Mesothelial cell of epicardium (in vitro differentiated cells): ENCODE measurements at places on chromosomes 5 and 9.

DNA sequence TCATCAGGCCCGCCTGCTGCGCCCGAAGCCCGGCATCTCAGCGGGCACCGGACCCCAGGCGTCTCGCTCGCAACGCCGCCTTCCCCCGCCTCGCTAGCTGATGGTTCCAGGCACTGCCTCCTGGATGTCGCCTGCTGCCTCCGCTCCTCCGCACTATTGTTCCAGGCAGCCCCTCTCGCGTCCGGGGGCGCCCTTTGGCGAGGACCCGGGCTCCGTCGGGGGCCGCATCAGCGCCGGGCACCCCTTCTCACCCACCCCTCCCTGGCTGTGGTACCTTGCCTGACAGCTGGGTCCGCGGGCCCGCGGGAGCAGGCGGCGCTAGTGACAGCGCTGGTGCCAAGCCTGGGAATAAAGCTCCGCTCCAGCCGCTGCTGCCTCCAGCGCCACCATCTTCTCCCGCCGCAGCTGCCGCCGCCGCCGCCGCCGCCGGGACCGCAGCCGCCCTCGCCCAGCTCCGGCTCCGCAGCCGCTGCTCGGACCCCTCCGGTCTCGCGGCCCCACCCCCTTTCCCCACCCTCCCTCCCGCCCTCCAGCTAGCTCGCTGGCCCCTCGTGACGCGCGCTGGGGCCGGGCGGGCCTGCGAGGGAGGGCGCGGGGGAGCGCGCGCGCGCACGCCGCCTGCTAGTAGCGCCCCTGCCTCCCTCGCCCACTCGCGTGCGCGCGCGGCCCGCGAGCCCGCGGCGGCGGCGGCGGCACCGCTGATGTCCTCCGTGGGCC, at the start of gene APBA1:
APBA1 (minus strand) TSS at position 493 of the 717 bp plus-strand sequence.
- DNase-seq = peak; percentile 64
- H3K27me3 ChIP-seq = no peaks in the 10 kb centered on the region

DNA sequence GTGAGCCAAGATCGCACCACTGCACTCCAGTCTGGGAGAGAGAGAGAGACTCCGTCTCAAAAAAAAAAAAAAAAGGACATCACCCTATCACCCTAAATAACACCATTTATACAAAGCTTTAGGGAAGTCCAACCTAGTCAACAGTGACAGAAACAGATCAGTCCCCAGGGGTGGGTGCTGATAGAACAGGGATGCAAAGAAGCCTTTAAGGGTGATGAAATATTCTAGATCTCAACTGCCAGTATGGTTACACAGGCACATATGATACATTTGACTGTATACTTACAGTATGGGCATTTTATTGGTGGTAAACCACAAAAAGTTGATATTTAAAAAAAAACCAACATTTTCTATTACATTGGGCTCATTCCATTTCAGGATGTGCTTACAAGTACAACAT, 4.8 kb downstream of the RETREG1 start:
- no peak for DNase-seq
- H3K4me3 ChIP-seq = no peak overlapping the region
- no peak overlapping the region for H3K27ac ChIP-seq
- H3K27me3 ChIP-seq = peaks cover 16% of the 10 kb centered on the region
- no peaks in the 10 kb centered on the region for H3K36me3 ChIP-seq

DNA sequence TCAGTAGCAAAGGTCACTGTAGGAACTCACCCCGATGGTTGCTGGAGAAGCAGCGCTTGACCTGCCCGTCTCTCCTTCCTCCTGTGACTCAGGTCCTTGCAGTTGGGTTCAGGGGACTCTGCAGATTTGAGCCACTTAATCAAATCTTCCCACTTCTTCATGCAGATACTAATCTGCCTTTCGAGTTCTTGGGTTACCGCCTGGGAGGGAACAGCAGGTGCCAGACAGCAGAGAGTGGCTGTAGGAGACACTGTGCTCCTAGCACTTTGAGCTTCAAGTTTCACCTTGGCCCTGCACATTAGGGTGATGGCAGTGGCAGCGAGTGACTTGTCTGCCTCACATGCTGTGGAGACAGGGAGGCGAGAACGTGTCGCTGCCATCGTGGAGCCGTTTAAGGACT, 478.3 kb downstream of the PSAT1 start:
- no peaks in the 10 kb centered on the region for H3K27me3 ChIP-seq
- H3K4me1 ChIP-seq = peaks cover 14% of the 10 kb centered on the region
- no peak for DNase-seq

DNA sequence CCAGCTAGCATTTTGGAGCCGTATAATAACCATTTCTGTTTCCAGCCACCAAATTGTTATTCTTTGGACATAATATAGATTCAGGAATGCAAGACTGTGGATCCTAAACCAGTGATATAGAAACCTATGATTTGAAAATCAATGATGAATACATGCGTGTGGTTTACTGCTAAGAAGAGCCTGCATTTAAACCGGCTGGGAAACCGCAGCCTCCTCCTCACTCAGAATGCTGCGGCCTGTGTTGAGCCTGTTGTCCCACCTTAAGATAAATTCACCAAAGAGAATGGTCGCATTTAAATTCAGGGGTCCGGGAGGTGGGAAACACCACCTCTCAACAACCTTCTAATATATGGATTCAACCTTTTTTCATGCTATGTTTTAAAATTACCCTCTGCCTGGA, 148.0 kb downstream of the MEF2C start:
- no peaks in the 10 kb centered on the region for H3K36me3 ChIP-seq
- H3K27ac ChIP-seq = no peak overlapping the region
- H3K4me1 ChIP-seq = peaks cover 11% of the 10 kb centered on the region

GRCh38 chr5:82591021-82591515, 312.9 kb upstream of the RPS23 start:
- peaks cover 9% of the 10 kb centered on the region for H3K36me3 ChIP-seq
- no peaks in the 10 kb centered on the region for H3K27me3 ChIP-seq
- H3K4me1 ChIP-seq = peaks cover 6% of the 10 kb centered on the region
- H3K27ac ChIP-seq = no peak overlapping the region

GRCh38 chr9:135083831-135084230, 3.6 kb upstream of the OLFM1 start:
- H3K36me3 ChIP-seq = no peaks in the 10 kb centered on the region
- peaks cover 6% of the 10 kb centered on the region for H3K4me1 ChIP-seq
- peaks cover 88% of the 10 kb centered on the region for H3K27me3 ChIP-seq
- no peak overlapping the region for H3K27ac ChIP-seq
- H3K4me3 ChIP-seq = no peak overlapping the region

GRCh38 chr5:68225188-68225910, 9.8 kb downstream of the PIK3R1 start:
- no peak overlapping the region for H3K27ac ChIP-seq
- no peaks in the 10 kb centered on the region for H3K27me3 ChIP-seq
- no peak overlapping the region for H3K4me3 ChIP-seq
- H3K36me3 ChIP-seq = peaks cover 12% of the 10 kb centered on the region

DNA sequence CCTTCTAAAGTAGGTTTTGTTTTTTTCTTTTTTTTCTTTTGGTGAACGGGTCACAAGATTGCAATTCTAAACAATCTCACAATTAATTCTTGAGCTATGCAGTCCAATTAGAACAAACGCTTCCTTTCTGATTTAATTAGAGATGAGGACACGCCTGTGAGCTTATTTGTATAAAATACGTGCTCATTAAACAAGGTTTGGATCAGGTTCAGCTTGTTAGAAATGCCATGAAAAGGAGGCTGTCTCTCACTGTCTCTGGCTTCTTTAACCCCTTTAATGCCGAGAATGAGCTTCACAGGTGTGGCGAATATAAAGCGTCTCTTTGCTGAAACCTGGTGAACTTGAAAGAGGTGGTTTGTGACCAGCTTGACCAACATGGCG, 191.8 kb downstream of the GAS1 start:
- H3K36me3 ChIP-seq = no peaks in the 10 kb centered on the region
- H3K4me3 ChIP-seq = no peak overlapping the region
- no peak overlapping the region for H3K27ac ChIP-seq
- no peaks in the 10 kb centered on the region for H3K27me3 ChIP-seq
- peaks cover 19% of the 10 kb centered on the region for H3K4me1 ChIP-seq
- DNase-seq = no peak

- H3K4me3 ChIP-seq = no peak overlapping the region
- no peak for DNase-seq
- no peak overlapping the region for H3K27ac ChIP-seq
Observed at GRCh38 chr5:127112347-127112864, 39.1 kb upstream of the C5orf63 start.

DNA sequence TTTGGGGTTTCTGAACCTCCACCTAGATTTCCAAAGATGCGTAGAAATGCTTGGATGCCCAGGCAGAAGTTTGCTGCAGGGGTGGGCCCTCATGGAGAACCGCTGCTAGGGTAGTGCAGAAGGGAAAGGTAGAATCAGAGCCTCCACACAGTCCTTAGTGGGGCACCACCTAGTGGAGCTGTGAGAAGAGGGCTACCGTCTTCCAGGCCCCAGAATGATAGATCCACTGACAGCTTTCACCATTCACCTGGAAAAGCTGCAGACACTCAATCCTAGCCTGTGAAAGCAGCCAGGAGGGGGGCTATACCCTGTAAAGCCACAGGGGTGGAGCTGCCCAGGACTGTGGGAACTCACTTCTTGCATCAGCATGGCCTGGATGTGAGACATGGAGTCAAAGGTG, 13.3 kb upstream of the HSDL2 start:
- DNase-seq = no peak
- no peak overlapping the region for H3K27ac ChIP-seq
- H3K4me3 ChIP-seq = no peak overlapping the region
- H3K36me3 ChIP-seq = peaks cover 20% of the 10 kb centered on the region
- no peaks in the 10 kb centered on the region for H3K4me1 ChIP-seq

- H3K27me3 ChIP-seq = no peaks in the 10 kb centered on the region
- no peak for DNase-seq
- H3K36me3 ChIP-seq = no peaks in the 10 kb centered on the region
- H3K27ac ChIP-seq = peak overlapping the region; percentile 67
Observed at GRCh38 chr5:151620461-151620840, 29.3 kb upstream of the FAT2 start.

- no peak for DNase-seq
- H3K36me3 ChIP-seq = no peaks in the 10 kb centered on the region
- no peaks in the 10 kb centered on the region for H3K4me1 ChIP-seq
- peaks cover 40% of the 10 kb centered on the region for H3K27me3 ChIP-seq
- H3K27ac ChIP-seq = no peak overlapping the region
Observed at GRCh38 chr5:169911448-169912212, 68.7 kb downstream of the INSYN2B start.

DNA sequence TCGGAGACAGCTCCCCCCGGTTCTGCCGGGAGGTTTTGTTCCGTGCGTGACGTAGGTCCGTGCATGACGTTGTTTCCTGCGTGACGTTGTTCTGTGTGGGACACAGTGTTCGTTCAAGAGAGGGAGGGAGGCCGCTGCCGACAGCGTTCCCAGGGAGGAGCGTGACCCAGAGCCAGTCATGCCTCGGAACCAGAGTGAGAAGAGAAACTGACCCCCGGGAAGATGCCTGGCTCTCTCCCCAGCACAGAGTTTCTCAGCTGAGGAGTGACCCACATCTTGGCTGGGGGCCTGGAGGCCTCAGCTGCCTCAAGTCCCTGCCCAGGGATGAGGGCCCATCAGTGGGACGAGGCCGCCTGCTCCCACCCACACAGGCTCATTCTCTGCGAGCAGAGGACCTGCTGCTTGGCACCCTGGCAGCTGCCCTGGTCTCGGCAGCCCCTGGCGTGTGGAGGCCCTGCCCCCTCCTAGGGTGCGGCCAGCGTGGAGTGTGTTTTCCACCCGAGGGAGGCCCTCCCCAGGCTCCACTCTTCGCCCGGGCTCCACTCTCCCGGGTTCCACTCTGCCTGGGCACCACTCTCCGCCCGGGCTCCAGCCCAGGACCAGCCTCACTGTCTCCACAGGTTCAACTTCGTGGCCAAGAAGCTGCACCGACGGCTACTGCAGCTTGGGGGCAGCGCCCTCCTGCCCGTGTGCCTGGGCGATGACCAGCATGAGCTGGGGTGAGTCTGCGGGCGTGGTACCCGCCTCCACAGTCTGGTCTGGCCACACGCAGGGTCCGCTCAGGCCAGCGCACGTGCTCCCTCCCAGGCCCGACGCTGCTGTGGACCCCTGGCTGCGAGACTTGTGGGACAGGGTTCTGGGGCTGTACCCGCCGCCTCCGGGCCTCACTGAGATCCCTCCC, 7.9 kb downstream of the NDOR1 start:
- H3K27me3 ChIP-seq = no peaks in the 10 kb centered on the region
- no peak overlapping the region for H3K4me3 ChIP-seq
- H3K27ac ChIP-seq = no peak overlapping the region
- peaks cover 10% of the 10 kb centered on the region for H3K36me3 ChIP-seq
- H3K4me1 ChIP-seq = peaks cover 4% of the 10 kb centered on the region

GRCh38 chr9:32294106-32294505, 90.3 kb upstream of the ACO1 start:
- no peak for DNase-seq
- no peaks in the 10 kb centered on the region for H3K36me3 ChIP-seq
- no peaks in the 10 kb centered on the region for H3K4me1 ChIP-seq
- H3K27me3 ChIP-seq = peaks cover 1% of the 10 kb centered on the region
- no peak overlapping the region for H3K4me3 ChIP-seq
- H3K27ac ChIP-seq = no peak overlapping the region

- H3K36me3 ChIP-seq = no peaks in the 10 kb centered on the region
- no peak overlapping the region for H3K27ac ChIP-seq
- no peak for DNase-seq
- H3K4me1 ChIP-seq = peaks cover 16% of the 10 kb centered on the region
Observed at GRCh38 chr9:110782701-110783100, 114.1 kb downstream of the MUSK start.

DNA sequence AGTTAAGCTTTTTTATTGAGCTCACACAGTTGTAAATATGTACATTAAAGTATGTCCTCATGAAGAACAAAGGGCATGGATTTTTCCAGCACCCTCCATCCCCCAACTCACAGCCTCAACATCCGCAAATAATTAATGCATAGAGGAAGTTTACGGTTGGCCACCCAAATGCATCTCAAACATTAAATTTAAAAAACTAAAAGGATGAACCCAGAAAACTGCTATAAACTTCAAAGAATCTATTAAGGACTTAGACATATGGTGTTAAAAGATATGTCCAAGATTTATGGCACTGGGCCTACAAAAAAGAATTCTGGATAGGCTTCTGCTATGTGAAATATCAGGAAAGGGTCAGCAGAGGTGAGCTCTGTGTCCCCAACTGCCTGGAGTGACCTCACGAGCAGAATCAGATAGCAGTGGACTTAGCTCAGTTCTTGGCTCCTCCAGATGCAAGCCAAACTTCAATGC, 54.0 kb upstream of the TNC start:
- H3K36me3 ChIP-seq = no peaks in the 10 kb centered on the region
- H3K4me1 ChIP-seq = peaks cover 3% of the 10 kb centered on the region
- H3K4me3 ChIP-seq = no peak overlapping the region
- no peaks in the 10 kb centered on the region for H3K27me3 ChIP-seq
- H3K27ac ChIP-seq = no peak overlapping the region

DNA sequence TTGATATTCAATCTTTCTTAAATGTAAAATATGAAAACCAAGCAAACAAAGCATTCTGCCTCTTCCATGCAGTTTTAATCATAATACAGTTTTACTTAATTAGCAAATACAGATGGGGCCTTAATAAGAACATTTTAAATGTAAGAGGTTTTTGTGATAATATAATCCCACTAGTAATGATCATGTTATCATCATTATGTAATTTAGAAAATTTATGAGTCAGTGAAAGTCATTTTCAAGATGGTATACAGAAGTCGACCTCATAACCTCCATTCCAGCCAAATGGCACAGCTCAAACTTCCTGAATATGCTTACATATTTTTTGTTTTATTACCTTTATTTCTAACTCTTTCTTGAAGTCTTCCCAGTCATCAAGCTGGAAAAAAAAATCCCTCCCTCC, 102.2 kb upstream of the GNA14 start:
- H3K27me3 ChIP-seq = no peaks in the 10 kb centered on the region
- H3K27ac ChIP-seq = peak overlapping the region; percentile 18
- peaks cover 19% of the 10 kb centered on the region for H3K36me3 ChIP-seq
- no peak overlapping the region for H3K4me3 ChIP-seq
- peaks cover 41% of the 10 kb centered on the region for H3K4me1 ChIP-seq
- no peak for DNase-seq
